Heart left ventricle (tissue), 16 donors: ENCODE measurements at places on chromosomes 1 and 21. TPM values are rescaled to one million over a fixed set of nuclear protein-coding genes. Genes with fewer than 3 reads are reported as not detected.

DNA sequence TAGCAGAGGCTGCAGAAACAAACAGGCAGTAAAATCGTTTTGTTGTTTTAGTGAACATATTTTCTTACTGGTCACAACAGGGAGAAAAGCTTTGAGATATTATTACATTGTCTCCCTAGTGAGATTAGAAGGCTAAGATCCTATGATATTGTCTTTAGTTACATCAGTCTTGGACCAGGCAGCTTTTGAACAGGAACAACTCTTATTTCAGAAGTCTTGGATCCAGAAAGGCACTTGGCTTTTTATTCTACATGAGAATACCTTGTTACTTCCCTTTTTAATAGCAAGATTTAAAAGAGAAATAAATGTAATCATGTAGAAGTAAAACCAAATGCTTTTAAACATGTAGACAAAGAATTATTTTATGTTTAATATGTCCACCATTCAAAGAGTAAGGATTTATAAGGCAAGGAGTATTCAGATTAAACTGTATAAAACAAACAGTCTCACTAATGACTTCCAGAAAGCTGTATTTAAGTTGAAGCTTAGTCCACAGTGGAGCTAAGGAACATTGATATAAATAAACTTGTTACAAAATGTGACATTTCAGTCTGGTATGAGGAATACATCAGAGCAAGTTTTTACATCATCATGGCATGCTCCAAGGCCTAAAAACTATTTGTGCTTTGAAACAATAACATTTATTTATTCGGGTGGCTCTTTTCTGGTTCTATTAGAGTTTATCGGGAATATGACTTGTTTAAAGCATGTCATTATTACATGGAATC, 72.2 kb downstream of the PHTF1 start:
- DNase-seq: no peak

The GNAT2 gene
- total RNA-seq: not detected

DNA sequence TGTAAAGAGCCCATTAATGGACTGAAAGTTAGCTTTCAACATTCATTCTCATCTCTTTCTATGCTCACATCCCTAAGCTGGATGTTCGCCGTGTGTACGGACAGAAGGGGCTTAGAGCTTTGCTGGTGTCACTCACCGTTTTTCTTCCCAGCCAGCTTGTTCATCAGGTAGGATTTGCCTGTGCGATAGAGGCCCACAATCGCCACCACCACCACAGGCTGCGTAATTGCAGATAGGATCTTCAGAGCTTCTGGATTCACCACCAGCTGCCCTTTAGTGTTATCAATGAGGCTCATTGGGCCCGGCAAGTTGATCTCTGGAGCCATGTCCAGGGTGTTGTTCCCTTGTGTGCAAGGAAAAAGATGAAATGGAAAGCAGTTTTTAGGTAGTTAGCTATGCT, 4.3 kb downstream of the GBP2 start:
- no peak for DNase-seq

The CNTN2 gene
- total RNA-seq: not detected

The RAP1GAP gene
- 3.3 TPM for total RNA-seq

The POGZ gene
- total RNA-seq: 53.5 TPM

GRCh38 chr1:104932030-104932915, 1182.6 kb downstream of the AMY1C start:
- no peak for DNase-seq

DNA sequence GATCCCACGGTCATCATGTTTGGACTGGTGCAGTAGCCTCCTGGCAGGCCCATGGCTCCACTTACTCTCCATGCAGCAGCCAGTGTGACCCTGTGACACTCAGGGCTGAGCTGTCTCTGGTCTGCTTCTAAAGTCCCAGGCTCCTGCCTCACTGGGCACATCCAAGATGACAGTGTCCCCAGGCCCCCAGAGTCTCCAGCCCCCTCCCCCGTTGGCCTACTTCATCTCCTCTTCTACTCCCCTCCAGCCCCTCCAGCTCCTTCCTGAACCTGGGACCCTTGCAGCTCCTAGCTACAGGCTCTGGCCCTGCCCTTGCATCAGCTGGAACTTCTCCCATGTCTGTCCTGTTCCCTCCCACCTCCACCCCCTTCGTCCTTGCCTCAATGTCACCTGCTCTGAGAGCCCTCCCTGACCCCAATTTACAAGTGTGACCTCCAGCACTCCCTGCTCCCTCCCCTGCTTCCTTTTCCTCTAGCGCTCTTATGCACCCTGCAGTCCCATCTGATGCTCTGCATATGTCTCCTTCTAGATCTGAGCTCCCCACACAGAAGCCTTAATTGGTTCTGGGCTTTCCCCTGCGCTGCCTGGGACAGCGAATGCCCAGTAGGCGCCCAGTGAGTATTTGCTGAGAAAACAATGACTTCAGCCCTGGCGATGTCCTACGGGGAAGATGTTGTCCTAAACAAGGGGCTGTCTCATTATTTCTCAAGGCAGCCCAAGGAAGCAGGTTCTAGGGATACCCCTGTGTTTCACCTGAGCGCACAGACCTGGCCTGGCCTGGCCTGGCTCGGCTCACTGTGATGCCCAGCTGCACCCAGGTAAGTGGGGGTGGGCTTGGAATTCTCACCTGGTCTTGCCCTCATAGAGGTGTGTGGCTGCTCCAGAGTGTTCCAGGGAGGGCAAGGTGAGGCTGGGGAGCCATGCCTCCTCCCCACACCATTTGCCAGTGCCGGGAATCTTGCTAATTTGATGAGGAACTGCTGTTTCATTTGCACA, 600.6 kb downstream of the PTPRU start:
- DNase-seq: no peak

GRCh38 chr1:59765011-59765730, 49.6 kb upstream of the HOOK1 start:
- DNase-seq: no peak

The CHRM3 gene
- total RNA-seq: not detected

The KCNJ15 gene
- total RNA-seq: 1.7 TPM

The BRINP2 gene
- 1.2 TPM for total RNA-seq

DNA sequence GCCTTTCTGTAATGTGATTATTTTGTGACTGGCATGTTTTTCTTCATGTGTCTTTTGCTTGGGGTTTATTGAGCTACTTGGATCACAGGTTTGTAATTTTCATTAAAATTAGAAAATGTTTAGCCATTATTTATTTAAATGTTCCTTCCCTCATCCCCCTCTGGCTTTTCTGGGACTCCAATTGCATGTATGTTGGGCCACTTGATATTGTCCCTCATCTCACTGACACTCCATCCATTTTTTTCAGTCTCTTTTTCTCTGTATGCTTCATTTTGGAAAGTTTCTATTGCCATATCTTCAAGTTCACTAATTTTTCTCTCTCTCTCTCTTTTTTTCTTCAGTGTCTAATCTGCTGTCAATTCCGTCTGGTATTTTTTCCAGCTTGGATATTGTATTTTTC, 390.1 kb downstream of the PRDM2 start:
- no peak for DNase-seq

GRCh38 chr1:92424381-92424780, 62.3 kb downstream of the GFI1 start:
- no peak for DNase-seq

The GPATCH2 gene
- 8.1 TPM for total RNA-seq

DNA sequence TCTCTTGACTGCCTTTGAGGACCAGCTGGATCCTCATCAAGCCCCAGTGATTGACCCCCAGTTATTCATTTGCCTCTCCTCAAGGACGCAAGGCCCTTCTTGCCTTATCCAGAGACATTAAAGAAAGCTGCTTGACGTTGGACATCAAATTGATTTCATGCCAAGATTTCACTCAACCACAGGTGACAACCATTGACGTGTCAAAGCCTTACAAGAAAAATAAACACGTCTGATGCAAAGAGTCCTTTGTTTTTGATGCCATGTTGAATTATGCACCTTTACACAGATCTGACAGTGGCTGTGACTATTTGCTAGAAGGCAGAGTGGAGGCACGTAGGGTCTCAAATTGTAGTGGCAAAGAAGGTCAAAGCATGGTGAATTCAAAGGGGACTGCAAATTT, 666.2 kb upstream of the CAMK1G start:
- DNase-seq: no peak

- no peak for DNase-seq
Measured at GRCh38 chr1:235500971-235501540, 3.2 kb downstream of the B3GALNT2 start.

DNA sequence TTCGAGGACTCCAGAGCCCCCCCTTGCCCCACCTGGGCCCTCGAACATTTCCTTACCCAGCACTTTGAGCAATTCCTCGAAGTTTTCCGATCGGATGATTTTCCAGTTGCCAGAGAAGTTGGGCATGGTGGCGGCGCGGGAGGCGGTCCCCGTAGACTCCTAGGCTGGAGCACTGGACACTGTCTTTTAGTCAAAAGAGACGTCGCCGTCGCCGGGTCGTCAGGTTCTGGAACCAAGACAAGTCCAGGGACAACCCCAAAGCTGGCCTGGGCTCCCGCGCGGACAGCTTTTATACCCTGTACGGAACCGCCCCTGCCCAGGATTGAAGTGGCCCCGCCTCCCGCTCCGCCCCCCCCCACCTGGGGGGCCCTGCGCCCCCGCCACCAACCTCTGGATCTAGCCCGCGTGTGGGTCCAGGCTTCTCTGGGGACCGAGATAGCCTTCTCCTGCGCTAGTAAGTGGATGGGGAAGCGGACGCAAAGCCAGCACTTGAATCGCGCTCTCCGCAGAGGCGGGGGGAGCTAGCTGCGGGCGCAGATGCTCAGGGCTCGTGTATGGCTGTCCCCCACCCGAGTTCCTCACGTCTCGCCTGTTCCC, at the start of gene CRABP2:
TSS of gene CRABP2 (minus strand) at position 263 of the 597 bp plus-strand sequence. CDS start at position 126, 137 bp downstream.
- DNase-seq: peak; percentile 34

GRCh38 chr1:235199441-235199840, 38.4 kb upstream of the RBM34 start:
- no peak for DNase-seq

GRCh38 chr1:10286244-10286643, 75.9 kb downstream of the KIF1B start:
- no peak for DNase-seq
